Activated CD4-positive, alpha-beta T cell treated with anti-CD3 and anti-CD28 coated beads, Interleukin-10, Interleukin-2, amounts not matched to agents 100 ng/mL and 50 ng/mL, durations not matched to agents 16 hours and 8 hours (primary cell): ENCODE measurements at places on chromosomes 5 and 9.

DNA sequence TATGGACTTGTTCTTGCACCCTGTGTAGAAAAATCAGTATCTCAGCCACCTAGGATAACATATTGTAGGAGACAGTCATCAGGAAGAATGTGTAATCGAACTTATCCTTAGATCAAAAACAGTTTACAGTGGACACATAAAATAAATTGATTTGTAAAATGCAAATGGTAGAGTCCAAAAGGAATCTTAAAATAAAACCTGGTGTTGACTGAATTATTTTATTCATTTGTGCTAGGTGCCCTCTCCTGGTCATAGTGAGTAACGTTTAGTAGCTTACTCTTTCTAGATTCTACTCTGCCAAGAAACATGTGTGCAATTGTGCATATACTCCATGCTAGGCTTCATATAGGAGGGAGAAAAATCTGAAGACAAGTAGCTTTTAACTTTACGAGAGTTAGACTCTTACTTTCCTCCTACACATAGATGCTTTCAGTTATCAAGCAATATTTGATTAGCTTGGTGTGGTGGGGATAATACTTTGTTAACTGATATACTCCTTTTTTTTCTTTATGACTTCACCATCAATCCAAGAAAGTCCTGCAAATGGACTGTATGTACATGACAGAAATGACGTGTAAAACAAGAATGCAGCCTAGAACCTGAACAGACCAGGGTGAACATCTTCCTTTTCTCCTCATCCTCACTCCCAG, 23.7 kb upstream of the LOX start:
- DNase-seq = peak; percentile 35

DNA sequence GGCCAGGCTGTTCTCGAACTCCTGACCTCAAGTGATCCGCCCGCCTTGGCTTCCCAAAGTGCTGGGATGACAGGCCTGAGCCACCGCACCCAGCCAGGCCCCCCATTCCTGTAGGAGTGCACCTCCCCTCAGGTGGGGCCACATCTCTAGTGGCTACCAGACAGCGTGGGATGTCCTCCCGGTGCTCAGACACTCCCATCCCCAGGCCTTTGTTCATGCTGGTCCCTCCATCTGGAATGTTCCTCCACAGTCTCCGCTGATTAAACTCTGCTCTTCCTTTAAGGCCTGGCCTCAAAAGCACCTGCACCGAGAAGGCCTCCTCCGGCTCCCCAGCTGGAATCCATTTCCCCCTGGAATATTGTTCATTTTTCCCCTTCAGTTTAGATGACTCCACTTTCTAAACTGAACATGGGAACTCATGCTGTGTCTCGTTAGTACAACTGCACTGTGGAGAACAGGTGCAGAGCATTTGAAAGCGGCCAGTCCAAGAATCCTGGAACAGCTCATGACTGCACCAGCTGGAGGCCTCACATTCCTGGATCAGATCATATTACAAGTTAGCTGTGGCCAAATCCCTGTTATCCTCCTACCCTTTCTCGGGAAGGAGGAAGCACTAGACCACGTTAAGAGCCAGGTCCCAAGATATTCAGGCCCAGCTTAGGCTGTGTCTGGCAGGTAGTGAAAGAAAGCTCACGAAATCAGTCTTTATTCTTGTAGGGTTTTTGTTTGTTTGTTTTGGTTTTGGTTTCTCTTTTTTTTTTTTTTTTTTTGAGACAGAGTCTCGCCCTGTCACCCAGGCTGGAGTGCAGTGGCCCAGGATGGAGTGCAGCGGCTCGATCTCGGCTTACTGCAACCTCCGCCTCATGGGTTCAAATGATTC, 10.8 kb upstream of the PRRC2B start:
- no peak for DNase-seq

GRCh38 chr5:142663246-142663645, 22.6 kb downstream of the FGF1 start:
- DNase-seq = no peak

GRCh38 chr9:112777914-112778313, 27.4 kb downstream of the SNX30 start:
- DNase-seq = peak; percentile 39

GRCh38 chr5:141345327-141345726, 1.7 kb downstream of the PCDHGA3 start:
- no peak for DNase-seq

- no peak for DNase-seq
These were observed 203.1 kb downstream of the BRINP1 start for GRCh38 chr9:119166096-119166495.

- DNase-seq = no peak
These were observed 389.1 kb downstream of the ENC1 start for GRCh38 chr5:74251141-74252035.

DNA sequence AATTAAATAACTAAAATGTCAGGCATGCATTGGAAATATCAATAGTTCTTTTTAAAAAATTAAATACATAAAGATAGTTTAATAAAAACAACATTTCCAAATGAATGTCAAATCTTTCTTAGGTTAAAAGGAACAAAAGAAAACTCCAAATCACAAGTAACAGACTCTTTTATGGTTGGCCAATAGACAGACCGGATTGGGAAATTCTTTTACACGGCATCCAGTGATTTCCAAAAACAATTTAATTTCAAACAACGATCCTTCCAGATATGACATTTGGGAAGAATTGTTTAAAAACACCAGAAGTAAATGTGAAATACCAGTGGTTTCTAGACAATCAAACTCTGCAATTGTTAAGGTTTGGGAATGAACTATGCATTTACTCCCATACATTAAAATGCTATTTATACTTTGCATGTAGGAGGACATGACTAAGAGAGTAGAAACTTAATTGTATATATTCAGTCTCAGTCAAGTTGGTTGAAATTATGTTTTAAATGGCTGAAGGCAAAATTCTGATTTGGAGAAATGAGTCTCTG, 32.8 kb downstream of the ZNF474 start:
- no peak for DNase-seq

- DNase-seq = peak; percentile 1
These were observed 179.7 kb upstream of the ISL1 start for GRCh38 chr5:51203598-51203997.

GRCh38 chr5:114702136-114702535, 340.3 kb downstream of the KCNN2 start:
- DNase-seq = no peak

- no peak for DNase-seq
These were observed 76.3 kb upstream of the ORM1 start for GRCh38 chr9:114246558-114246957.

GRCh38 chr5:116097301-116097700, 12.5 kb downstream of the COMMD10 start:
- no peak for DNase-seq

GRCh38 chr5:159566832-159567231, 236.5 kb upstream of the IL12B start:
- DNase-seq = no peak

GRCh38 chr5:74576941-74577456, 63.5 kb downstream of the ENC1 start:
- peak; percentile 83 for DNase-seq
